Thoracic aorta (tissue), 2 donors: ENCODE measurements at places on chromosomes 16 and 17. TPM values are rescaled to one million over a fixed set of nuclear protein-coding genes. Genes with fewer than 3 reads are reported as not detected.

The TNFRSF12A gene
- total RNA-seq: 274 TPM

The SMCR8 gene
- total RNA-seq: 21.5 TPM

The CCL7 gene
- not detected for total RNA-seq

The OR1E1 gene
- total RNA-seq: not detected

The CTRL gene
- total RNA-seq: 2.5 TPM

The SLC52A1 gene
- not detected for total RNA-seq

The ITGB3 gene
- 197 TPM for total RNA-seq

The PRSS33 gene
- not detected for total RNA-seq

The POLR3K gene
- total RNA-seq: 1.4 TPM

The WNT3 gene
- total RNA-seq: 0.27 TPM

The SUPT6H gene
- total RNA-seq: 45.6 TPM

The MRPS34 gene
- total RNA-seq: 48.3 TPM

The PABPN1L gene
- not detected for total RNA-seq

The PRSS8 gene
- not detected for total RNA-seq

The PIMREG gene
- total RNA-seq: not detected
